ENCODE measurements at places on chromosomes 3 and 15.

DNA sequence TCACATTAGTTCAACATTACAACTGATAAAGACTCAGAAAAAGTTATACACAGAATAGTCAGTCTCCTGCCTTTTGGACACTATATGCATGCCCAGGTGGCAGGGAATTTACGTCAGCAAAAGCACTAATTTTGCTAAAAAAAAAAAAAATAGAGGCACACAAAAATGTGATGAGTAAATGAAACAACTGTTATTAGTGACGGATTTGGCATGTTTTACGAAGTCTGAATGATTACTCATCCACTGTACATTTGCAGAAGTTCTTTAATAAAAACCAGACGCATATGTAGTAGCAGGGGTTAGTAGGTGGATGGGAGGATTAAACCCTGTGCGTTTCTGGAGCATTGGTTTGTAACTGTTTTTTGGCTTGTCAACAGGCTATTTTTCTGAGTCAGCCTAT is 99.0 kb downstream of the MITF start:
- DNase-seq = no peak

- no peak for DNase-seq
Measured at GRCh38 chr3:140711390-140712035, 33.6 kb downstream of the TRIM42 start.

- no peak for DNase-seq
Measured at GRCh38 chr3:100766069-100766468, 56.8 kb downstream of the TFG start.

DNA sequence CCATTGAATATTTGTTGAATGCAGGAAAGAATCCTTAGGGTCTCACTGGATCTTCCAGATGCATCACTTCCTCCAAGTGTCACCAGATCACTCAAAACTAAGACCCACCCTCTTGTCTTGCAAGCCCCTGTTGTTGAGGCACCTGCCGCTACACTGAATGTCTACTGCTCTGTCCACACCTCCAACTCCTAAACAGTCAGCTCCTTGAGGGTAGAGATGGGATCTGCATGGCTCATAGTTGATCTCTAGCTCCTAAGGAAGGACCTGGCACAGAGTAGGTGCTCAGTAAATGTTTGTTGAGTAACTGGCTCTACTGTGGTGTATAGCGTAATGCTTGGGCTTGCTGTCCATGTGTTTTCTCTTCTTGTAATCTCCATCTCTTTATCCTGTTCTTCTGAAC is 8.8 kb downstream of the SLC6A20 start:
- DNase-seq = no peak
